ENCODE measurements at places on chromosomes 5 and 9. TPM values are rescaled to one million over a fixed set of nuclear protein-coding genes. Genes with fewer than 3 reads are reported as not detected.

- DNase-seq, result peak; percentile 63
Observed at GRCh38 chr9:34675048-34675714, 12.7 kb upstream of the CCL27 start.

DNA sequence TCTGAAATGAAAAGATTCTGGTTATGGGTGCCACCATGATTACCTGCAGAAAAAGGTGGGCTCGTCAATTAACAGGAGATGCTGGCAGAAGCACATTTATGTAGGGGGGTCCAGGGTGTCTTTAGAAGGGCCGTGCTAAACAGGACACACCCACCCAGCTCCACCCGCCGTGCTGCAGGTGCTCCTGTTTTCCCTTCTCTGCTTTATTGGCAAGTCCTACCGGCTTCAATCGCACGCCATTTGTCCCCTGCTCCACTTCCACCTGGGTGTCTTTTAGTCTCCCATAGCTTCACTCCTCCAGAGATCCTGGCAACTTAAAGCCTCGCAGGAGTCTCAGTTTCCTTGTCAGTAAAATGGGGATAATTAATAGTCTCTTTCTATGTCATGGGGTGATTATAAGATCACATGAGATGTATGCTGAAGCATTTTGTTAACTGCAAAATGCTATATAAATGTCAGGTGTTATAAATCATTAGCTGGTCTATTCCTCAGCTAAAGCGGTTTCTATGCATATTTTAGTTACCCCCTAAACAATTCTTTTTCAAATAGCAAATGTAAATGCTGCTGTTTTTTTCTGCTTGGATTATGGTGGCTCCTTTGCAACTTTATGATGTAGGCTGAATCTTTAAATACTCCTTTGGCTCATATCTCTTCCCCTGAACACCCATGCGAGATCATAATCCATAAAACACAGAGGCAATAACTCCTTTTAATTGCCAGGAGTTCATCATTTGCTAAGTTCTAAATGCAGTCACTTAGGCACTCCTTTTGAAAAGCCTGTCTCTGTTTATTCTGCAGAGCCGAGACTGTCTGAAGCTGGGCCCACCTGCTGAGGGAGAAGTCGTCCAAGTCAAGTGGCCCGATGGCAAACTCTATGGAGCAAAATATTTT lies 406.9 kb downstream of the KDM4C start:
- no peak for DNase-seq

GRCh38 chr5:158848634-158849033 lies 251.1 kb downstream of the EBF1 start:
- DNase-seq, result no peak

DNA sequence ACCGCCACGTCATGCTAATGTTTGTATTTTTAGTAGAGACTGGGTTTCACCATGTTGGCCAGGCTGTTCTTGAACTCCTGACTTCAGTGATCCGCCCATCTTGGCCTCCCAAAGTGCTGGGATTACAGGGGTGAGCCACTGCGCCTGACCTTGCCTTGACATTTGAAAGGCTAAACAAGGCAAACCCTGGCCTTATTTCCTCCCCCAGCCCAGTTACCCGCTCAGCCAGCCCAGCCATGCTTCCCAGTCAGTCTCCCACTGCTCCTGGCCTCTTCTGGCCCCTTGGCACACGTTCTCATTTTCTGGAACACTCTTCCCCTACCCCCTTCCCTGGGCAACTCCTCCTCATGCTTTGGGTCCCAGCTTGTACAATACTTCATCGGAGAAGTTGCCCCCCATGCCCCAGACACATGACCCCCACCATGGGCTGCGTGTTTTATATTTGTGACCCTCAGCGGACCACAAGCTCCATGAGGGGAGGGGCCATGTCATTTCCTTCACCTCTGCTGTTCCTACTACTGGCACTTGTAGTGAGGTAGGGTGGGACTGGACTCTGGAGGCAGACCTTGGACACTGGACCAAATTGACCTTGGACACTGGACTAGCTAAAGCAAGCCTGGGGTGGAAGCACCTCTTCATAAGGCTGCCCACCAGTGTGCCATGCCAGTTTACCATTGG lies 94.4 kb upstream of the IER5L start:
- DNase-seq, result no peak

- DNase-seq, result no peak
Observed at GRCh38 chr9:106868565-106868964, 5.6 kb downstream of the ZNF462 start.

DNA sequence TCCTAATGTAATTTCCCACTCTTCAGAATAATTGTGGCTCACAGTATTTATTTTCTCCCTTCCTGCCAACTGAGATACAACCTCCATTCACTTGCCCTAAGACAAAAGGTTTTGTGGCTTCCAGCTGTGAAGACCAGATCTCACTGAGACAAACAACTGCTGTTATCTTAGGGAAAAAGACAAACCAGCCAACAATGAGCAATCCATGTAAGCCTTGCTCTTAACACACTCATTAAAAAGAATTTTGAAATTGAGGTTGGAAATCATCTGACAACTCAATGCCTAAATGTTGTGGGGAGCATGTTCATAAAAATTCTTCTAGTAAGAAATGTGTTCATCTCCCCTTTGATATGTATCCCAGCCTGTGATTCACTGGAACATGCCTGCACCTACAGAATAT lies 132.9 kb downstream of the ADAMTSL1 start:
- DNase-seq, result no peak

GRCh38 chr5:39712316-39713249 lies 287.8 kb upstream of the DAB2 start:
- DNase-seq, result no peak

DNA sequence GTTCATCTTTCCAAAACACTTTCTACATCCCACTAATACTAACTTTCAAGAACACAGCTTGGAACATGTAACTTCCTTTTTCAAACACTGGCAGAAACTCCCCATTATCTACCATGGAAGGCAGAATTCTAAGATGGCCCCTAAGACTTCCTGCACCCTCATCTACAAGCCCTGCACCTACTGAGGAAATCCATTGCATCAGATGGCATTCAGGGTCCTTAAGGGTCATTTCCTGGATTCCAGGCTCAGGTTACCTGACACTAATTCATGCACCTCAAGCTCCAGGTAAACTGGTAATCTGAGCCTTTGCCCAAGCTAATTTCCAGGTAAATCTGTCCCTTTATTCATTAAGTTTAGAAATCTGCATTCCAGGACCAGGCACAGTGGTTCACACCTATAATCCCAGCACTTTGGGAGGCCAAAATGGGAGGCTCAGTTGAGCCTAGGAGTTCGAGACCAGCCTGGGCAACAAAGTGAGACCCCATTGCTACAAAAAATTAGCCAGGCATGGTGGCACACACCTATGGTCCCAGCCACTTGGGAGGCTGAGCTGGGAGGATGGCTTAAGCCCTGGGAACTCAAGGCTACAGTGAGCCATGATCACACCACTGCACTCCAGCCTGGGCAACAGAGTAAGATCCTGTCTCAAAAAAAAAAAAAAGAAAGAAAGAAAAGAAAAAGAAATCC lies 91.6 kb downstream of the NFIB start:
- no peak for DNase-seq

SHROOM1 gene
- 4.8 TPM for polyA plus RNA-seq

ROPN1L gene
- 0.27 TPM for polyA plus RNA-seq

NIPSNAP3A gene
- 60.1 TPM for polyA plus RNA-seq

PLPPR1 gene
- 4.0 TPM for polyA plus RNA-seq
